T1000 (cell line): ENCODE measurements at places on chromosomes 3 and 15.

DNA sequence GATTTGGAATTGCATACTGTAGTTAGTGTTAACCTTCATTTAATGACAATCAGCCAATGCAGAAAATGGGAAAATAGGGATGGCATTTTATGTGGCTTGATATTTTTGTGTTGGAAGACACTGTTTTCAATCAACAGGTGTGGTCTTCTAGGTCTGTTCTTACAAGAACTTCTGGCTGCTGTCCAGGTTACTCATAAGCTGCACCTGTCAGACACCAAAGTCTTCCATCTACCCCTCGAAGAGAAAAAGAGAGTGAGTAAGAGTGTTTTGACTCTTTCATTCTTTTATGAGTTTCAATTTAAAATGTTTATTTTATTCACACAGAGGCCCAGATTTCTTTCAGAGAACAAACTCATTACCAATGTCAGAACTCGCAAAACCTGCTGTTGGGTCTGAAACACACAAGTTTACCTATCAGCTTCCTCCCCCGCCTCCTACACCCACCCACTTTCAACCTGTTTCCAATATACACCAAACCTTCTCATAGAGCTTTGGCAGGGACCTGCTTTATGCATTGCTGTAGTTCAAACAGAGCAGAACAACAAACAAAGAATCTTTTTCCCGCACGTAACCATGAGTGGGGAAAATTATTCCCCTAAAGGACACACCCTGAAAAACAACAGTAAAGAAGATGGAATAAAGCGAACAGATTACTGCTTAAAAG lies 767.7 kb upstream of the ALCAM start:
- no peak for DNase-seq

- no peak for DNase-seq
Measured at GRCh38 chr3:194315965-194316361, 35.2 kb downstream of the CPN2 start.

DNA sequence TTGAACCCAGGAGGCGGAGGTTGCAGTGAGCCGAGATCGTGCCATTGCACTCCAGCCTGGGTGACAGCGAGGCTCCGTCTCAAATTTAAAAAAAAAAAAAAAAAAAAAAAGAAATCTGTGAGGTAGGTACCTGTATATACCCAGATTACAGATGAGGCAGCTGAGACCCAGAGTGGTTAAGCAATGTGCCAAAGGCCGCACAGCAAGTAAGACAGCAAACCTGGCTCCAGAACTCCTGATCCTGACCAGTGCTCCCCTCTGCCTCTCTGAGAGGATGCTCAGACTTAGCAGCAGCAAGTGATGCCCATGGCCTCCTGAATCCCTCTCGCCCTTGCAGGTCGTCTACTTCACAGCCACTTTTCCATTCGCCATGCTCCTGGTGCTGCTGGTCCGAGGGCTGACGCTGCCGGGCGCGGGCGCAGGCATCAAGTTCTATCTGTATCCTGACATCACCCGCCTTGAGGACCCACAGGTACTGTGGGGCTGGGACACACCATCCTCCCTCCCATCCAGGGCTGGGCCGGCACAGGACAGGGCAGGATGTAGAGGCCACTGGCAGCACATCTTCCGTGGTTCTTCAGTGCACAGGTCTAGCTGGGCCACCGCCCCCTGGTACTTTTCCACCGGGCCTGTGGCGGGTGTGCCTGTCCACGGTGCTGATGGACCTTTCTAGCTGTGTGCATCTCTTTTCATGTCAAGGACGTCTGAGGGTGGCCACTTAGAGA lies 63.9 kb downstream of the SLC6A6 start:
- no peak for DNase-seq

- no peak for DNase-seq
Measured at GRCh38 chr3:37994639-37994972, 4.0 kb downstream of the VILL start.

DNA sequence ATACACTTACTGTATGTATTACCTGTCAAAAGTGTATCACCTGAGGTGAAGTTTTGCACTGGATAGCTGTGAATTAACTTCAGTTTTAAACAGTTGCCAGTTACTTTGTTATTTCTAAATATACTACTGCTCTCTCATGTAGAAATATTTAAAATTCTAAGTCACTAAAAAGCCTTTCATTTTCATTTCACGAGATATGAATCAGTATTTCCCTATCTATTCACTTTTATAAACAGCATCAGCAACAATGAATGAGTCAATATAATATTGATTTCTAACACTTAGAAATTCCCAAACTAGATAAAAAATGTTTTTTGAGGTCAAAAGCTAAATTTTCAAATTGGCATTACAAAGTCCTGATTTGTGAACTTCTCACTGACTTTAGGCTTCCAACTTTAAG lies 32.6 kb downstream of the UBE3A start:
- DNase-seq, result no peak

- DNase-seq, result no peak
Measured at GRCh38 chr15:63701365-63701764, 104.2 kb downstream of the FBXL22 start.
